ENCODE measurements at places on chromosomes 6 and 20.

GRCh38 chr6:626236-626635 lies 30.7 kb downstream of the HUS1B start:
- no peaks in the 10 kb centered on the region for H3K36me3 ChIP-seq
- H3K4me3 ChIP-seq, result no peak overlapping the region
- H3K27ac ChIP-seq, result no peak overlapping the region
- H3K4me1 ChIP-seq, result no peaks in the 10 kb centered on the region

GRCh38 chr20:44526129-44526528 lies 4.3 kb upstream of the SERINC3 start:
- H3K27me3 ChIP-seq, result no peaks in the 10 kb centered on the region
- peaks cover 5% of the 10 kb centered on the region for H3K4me1 ChIP-seq
- no peaks in the 10 kb centered on the region for H3K36me3 ChIP-seq
- no peak overlapping the region for H3K27ac ChIP-seq
- H3K4me3 ChIP-seq, result no peak overlapping the region
- peak; percentile 39 for DNase-seq

DNA sequence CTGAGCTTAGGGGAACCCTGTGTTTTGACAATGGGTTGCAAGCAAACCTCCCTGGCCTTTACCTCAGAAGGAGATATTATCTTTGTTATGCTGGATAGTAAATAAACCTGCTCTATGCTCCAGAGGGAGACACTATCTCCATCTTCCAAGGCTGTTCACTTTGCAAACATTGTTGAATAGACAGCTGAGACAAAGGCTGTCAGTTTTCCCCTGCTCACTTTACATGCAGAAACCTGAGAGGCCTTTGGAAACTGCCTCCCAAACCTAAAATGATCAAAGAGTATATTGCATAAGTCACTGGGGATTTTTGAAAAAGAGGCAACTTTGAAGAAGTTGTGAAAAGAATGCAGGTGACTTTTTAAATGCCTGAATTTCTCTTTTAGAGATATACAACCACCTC lies 61.6 kb downstream of the MRAP2 start:
- no peak overlapping the region for H3K27ac ChIP-seq
- no peaks in the 10 kb centered on the region for H3K27me3 ChIP-seq
- H3K4me1 ChIP-seq, result no peaks in the 10 kb centered on the region
- H3K4me3 ChIP-seq, result no peak overlapping the region
- DNase-seq, result no peak

GRCh38 chr20:52312132-52312729 lies 120.7 kb upstream of the ZFP64 start:
- H3K4me1 ChIP-seq, result peaks cover 28% of the 10 kb centered on the region
- no peaks in the 10 kb centered on the region for H3K27me3 ChIP-seq
- peak overlapping the region; percentile 15 for H3K27ac ChIP-seq
- DNase-seq, result peak; percentile 88
- no peak overlapping the region for H3K4me3 ChIP-seq

GRCh38 chr6:46032110-46032998 lies 16.7 kb upstream of the CLIC5 start:
- H3K36me3 ChIP-seq, result no peaks in the 10 kb centered on the region
- no peaks in the 10 kb centered on the region for H3K4me1 ChIP-seq
- H3K27me3 ChIP-seq, result peaks cover 21% of the 10 kb centered on the region
- no peak overlapping the region for H3K27ac ChIP-seq

GRCh38 chr20:45818239-45818638 lies 5.8 kb downstream of the UBE2C start:
- peaks cover 6% of the 10 kb centered on the region for H3K4me1 ChIP-seq
- no peaks in the 10 kb centered on the region for H3K27me3 ChIP-seq
- no peak overlapping the region for H3K27ac ChIP-seq
- DNase-seq, result no peak
- peaks cover 44% of the 10 kb centered on the region for H3K36me3 ChIP-seq

DNA sequence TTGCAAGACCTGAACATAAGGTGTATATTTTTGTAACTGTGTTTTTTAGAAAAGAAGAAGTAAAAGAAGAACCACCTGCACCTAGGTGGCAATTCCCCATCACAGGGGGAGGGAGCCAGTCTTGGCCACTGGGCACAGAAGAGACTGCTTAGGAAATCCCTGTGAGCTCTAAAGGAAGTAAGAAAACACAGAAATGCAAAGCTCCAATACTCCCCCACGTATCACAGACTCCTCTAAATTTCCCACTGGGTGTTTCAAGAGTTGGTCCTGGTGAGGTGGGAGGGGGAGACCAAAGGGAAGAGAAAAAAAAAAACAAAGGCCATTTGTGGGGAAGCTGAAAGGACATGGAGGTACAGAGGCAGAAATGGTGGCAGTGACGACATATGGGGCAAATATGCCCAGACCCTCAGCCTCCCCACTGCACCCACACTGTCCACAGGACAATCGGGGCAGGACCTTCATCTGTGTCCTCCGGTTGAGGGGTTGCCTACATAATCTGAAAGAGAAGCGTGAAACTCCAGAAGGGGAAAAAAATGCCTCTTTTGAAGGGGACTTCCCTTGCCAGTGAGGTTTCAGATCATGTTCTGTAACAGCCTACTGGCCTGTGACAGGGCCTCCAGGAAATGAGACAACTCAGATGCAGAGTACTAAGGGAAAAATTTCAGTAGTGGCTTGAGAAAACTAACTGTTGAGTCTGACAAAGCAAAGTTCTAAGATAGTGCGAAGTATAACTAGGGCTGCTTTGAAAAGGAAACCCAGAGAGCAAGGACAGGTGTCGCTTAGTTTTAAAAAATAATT lies 226.2 kb upstream of the MARCKS start:
- H3K4me3 ChIP-seq, result no peak overlapping the region
- H3K36me3 ChIP-seq, result no peaks in the 10 kb centered on the region
- H3K27ac ChIP-seq, result no peak overlapping the region
- DNase-seq, result no peak
- H3K4me1 ChIP-seq, result peaks cover 6% of the 10 kb centered on the region

DNA sequence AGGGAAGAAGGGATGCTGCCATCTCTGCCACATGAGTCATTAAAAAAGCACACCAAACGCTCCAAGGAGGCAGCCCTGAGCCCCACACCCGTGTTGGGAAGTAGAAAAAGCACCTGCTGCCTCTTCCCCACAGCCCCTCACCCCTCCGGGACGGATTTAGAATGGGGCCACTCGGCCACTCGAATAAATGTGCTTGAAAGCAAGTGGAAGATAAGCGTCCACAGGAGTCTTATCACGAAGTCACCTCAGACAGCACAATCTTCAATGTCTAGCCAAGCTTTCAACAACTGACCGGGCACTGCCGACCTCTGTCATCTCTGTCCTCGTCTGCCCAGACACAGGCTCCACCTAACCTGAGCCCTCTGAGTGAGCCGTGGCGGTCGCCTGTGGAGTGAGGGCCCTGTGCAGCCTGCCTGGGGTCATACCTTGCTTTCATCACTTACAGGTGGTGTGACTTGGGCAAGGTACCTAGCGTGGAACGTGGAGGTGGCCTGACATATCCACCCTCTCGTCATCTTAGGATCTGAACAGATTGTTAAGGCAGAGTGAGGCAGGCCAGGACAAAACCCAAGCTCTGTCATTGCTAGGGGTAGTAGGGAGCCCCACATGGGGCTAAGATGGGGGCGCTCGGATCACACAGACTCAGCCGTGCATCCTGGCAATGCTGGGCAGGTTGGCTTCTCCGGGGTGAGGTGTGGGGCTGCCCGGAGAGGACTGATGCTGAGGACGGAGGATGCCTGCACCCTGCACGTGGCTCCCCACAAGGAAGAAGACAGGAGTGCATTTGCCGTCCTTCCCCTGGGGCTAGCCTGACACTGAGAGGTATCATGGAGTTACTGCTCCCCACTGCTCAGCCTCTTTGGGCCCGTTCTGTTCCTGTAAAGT lies 34.8 kb downstream of the PSMG4 start:
- H3K4me3 ChIP-seq, result no peak overlapping the region
- H3K27me3 ChIP-seq, result no peaks in the 10 kb centered on the region
- H3K4me1 ChIP-seq, result no peaks in the 10 kb centered on the region
- DNase-seq, result no peak
- no peaks in the 10 kb centered on the region for H3K36me3 ChIP-seq
- H3K27ac ChIP-seq, result no peak overlapping the region

DNA sequence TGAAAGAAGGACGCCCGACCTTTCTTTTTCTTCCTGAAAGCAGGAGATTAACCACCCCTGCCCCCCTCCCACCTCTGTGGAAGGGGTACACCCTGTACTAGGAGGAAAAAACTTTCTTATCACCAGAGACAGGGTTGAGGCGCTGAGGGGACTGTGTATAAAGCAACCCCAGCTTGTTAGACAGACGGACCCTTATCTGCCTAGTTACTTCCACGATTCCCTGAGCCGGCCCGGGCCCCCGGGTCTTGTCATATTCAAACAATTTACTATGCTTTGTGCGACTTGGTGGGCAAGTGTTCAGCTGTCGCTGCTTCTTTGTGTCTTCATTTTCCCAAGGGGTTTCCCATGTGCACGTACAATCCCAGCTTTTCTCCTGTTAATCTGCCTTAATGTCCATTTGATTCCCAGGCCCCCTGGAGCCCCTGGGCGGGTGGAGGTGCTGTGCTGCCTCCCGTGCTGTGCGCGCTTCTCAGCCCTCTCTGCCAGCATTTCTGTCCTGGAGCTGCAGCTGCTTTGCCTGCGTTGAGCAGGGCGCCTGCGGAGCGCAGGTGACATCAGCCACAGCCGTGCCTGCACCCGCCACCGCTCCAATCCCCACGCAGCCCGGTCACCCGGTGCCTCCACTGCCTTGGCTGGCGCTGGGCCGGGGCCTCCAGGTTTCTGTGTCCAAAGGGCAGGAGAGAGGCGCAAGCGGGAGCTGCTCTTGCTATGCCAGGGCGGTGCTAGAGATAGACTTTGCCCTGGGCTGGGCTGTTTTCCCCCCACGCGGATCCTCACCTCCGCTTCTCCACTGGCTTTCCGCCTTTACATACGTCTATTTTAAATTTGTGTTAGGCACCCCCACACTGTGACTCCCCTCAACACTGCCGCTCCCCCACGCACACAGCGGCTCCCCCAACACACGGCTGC lies 96.2 kb downstream of the TTLL2 start:
- no peaks in the 10 kb centered on the region for H3K27me3 ChIP-seq
- H3K36me3 ChIP-seq, result no peaks in the 10 kb centered on the region
- H3K27ac ChIP-seq, result no peak overlapping the region
- DNase-seq, result no peak
- H3K4me1 ChIP-seq, result no peaks in the 10 kb centered on the region

- H3K27ac ChIP-seq, result no peak overlapping the region
- DNase-seq, result no peak
- H3K4me1 ChIP-seq, result no peaks in the 10 kb centered on the region
- no peaks in the 10 kb centered on the region for H3K27me3 ChIP-seq
Observed at GRCh38 chr20:33874129-33874528, 63.0 kb downstream of the CHMP4B start.

GRCh38 chr6:15368186-15368585 lies 122.3 kb downstream of the JARID2 start:
- peaks cover 76% of the 10 kb centered on the region for H3K4me1 ChIP-seq
- H3K4me3 ChIP-seq, result no peak overlapping the region
- H3K27ac ChIP-seq, result no peak overlapping the region
- no peaks in the 10 kb centered on the region for H3K36me3 ChIP-seq
- no peaks in the 10 kb centered on the region for H3K27me3 ChIP-seq

- H3K4me1 ChIP-seq, result no peaks in the 10 kb centered on the region
- no peaks in the 10 kb centered on the region for H3K36me3 ChIP-seq
- H3K4me3 ChIP-seq, result no peak overlapping the region
Observed at GRCh38 chr6:23213651-23214050, 644.3 kb downstream of the HDGFL1 start.
